Activated CD8-positive, alpha-beta memory T cell treated with anti-CD3 and anti-CD28 coated beads for 1 hour (primary cell): ENCODE measurements at places on chromosomes 6 and 20.

- DNase-seq: no peak
Observed at GRCh38 chr6:25336996-25337395, 57.8 kb downstream of the CARMIL1 start.

DNA sequence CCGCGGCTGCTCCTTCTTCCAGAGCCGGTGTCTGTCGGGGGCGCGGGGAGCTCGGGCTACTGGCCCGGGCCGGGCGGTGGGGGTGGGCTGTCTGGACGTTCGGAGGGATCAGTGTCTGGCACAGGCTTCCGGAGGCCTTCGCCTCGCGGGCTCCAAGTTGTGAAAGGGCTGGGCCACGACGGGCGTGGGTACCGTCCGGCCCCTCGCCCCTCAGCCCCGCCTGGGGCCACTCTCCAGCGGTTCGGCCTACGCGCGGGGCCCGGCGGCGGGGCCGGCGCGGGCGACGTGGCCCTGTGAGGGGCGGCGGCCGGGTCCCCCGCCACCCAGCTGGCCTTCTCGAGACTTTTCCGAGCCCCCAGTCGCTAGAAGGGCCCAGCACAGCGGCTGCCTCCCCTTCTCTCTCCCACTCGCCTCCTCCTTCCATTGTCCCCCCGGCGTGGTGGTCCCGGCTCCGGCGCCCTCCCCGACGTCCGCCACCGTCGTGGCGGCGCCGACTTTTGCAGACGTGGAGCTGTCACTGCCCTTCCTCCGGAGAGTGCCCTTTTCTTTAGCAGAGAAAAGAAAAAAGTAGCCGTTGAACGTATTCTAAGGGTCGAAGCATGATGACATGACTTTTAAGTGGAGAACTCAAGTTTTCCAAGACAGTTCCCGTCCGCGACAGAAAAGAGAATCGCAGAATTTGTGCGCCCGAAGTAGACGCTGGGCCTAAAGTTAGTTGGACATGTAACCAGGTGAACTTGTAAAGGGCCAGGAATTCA lies 571 bp downstream of the ITCH start:
- no peak for DNase-seq

DNA sequence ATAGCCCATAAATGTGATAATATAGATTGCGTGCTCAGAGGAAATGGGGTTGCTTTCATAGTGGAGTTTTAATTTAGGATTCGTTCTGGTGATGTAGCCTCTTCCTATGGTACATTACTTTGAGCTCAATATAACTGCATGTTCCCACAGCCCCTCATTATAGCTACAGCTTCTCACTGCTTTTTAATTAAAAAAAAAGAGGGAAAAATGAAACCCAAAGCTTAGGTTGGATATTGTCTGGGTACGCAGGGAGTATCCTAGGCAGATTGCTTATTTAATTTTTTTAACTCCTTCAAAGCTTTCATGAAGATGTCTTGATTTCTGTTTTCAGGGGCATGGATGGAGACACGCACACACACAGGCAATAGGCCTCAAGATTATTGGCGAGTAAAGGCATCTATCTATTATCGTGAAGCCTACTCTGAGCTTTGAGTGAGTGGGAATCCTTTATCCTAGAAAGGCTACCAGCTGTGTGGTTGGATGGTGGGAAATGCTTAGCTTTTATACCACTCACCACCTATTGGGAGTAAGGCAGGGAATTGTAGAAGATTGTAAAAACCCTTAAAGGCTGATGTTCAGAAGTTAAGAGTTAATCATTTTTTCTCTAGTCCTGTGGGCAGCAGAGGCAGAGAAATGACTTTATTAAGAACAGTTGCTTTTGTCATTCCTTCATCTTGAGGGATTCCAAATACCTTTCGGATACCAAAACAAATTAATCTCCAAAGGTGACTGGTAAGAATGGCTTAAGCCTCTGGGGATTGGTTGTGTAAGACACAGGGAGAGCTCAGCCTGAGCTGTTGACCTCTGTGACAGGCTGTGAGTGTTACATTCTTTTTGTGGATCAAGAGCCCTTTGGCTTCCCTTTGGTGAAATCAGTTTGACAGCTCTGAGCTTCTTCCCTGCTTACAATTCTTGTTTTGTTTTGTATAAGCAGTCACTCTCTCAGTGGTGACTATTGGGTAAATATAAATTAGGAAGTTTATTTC lies 33.4 kb downstream of the CTNNBL1 start:
- no peak for DNase-seq

DNA sequence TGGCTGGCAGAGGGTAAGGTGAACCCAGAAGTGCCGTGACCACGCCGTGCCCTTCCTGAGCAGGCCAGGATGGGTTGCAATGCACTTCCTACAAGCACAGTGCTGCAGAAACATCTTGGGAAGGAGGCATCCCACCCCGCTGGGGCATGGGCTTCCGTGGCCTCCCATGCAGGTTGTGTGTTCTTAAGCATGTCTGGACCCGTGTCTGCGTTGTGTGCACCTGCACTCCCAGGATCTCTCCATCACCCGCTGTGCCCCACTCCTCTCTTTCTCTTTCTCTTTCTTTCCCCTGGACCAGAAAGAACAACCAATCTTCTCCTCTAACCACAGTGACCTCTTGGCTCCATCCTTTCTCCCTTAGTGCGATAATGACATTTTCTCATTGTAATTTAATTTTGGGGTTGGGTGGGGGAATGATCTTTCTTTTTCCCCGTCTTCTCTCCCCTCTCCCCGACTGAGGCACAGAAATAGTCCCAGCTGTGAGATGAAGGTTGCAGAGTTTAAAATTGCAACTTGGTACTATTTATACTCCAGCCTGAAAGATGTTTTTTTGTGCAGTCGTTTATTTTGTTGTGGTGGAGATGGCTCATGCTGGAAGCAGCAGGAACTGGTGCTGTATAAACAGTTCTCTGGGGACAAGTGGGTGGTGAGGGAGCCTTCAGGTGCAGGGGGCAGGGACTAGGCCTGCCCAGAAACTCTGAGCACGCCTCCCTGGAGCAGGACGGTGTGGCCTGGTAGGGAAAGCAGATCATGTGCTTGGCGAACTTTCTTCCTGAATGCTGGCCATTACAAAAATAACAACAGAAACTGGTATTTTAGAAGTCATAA lies 20.5 kb downstream of the BCAS4 start:
- no peak for DNase-seq

- no peak for DNase-seq
Observed at GRCh38 chr20:49432550-49432949, 49.9 kb downstream of the KCNB1 start.

DNA sequence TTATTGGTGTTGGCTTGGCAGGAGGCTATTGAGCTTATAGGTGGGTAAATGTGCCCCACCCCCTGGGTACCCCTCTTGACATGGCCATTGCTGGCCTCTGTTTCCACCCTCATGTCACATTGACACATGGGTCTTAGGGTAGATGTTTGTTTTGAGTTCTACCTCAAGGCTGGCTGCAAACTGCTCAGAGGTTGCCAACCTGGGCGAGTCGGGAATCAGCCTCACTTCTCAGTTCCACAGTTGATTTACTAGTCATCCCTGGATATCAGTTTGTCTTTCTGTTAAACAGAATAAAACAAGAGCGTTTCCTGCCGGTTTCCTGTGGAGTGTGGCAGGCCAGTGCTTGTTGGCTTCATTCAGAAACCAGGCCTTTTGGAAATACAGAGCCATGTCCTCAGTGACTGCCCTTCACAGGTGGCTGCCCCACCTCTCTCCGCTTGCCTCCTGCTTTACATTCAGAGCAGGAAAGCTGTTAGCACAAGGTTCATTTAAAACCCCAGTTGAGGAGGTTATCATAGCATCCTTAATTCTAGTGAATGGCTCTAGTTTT lies 105.6 kb downstream of the TCP11 start:
- DNase-seq: no peak

DNA sequence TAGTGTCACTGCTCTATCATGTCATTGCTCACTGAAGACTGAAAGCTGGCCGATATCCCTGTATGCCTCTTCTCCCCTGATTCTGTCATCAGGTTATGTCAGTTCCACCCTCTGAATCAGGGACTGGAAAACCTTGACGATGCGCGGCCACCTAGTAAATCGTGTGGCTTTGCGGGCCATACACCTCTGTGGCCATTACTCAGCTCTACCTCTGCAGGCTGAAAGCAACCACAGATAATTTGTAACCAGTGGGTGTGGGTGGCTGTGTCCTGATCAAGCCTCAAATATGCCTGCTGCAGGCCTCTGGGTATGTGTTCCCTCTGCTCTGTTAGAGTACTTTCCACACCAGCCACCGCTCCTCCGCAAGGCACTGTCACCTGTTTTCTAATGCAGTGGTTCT lies 105.2 kb downstream of the GMPR start:
- DNase-seq: no peak
